GM23248 (cell line): ENCODE measurements at places on chromosomes 1 and 21. TPM values are rescaled to one million over a fixed set of nuclear protein-coding genes. Genes with fewer than 3 reads are reported as not detected.

DNA sequence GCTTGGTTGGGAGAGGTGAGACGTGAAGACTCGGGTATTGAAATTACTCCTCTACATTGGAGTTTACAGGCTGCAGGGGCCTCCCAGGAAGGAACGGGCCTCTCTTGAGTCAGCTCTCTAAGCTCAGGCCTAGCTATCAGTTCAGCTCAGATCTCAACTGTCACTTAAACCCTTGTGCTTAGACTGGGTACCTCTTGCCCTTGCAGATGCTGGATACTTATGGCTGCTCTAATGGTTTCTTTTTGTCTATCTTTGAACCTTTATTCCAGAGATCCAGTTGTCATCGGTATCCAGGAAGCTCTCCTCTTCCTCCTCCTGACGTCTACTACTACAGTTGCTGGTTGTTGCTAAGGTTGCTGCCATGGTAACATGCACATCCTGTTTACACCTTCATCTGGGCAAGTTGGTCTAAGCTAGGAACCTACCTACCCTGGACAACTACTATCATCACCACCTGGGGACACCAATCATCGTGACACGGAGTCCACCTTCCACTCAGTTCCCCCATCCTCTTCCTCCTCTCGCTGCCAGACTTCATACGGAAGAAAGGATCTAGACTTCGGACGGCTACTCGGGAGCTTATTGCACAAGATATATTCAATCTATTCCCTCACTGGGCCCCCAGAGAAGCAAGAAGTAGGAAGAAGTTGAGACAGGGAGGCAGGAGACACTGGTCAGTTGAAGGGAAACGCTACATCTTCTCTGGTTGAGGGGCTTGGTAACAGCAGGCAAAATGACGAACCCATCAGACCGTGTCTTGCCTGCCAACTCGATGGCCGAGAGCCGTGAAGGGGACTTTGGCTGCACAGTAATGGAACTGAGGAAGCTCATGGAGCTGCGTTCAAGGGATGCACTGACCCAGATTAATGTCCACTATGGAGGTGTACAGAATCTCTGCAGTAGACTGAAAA, 56.1 kb downstream of the ATP2B4 start:
- H3K4me3 ChIP-seq, result no peak overlapping the region
- no peaks in the 10 kb centered on the region for H3K27me3 ChIP-seq
- 0 out of 2 replicates have a peak, but pooled peaks cover 6% of the 10 kb centered on the region for H3K4me1 ChIP-seq
- peaks cover 23% of the 10 kb centered on the region for H3K36me3 ChIP-seq
- DNase-seq, result no peak

GRCh38 chr1:163863731-163864130, 542.0 kb downstream of the NUF2 start:
- H3K4me3 ChIP-seq, result no peak overlapping the region
- no peak for DNase-seq
- no peaks in the 10 kb centered on the region for H3K4me1 ChIP-seq
- no peaks in the 10 kb centered on the region for H3K27me3 ChIP-seq

GRCh38 chr21:36730291-36731281, 31.7 kb downstream of the SIM2 start:
- peaks cover 48% of the 10 kb centered on the region for H3K27me3 ChIP-seq
- no peak for DNase-seq
- H3K4me1 ChIP-seq, result no peaks in the 10 kb centered on the region
- no peaks in the 10 kb centered on the region for H3K36me3 ChIP-seq
- no peak overlapping the region for H3K27ac ChIP-seq
- H3K4me3 ChIP-seq, result no peak overlapping the region

DNA sequence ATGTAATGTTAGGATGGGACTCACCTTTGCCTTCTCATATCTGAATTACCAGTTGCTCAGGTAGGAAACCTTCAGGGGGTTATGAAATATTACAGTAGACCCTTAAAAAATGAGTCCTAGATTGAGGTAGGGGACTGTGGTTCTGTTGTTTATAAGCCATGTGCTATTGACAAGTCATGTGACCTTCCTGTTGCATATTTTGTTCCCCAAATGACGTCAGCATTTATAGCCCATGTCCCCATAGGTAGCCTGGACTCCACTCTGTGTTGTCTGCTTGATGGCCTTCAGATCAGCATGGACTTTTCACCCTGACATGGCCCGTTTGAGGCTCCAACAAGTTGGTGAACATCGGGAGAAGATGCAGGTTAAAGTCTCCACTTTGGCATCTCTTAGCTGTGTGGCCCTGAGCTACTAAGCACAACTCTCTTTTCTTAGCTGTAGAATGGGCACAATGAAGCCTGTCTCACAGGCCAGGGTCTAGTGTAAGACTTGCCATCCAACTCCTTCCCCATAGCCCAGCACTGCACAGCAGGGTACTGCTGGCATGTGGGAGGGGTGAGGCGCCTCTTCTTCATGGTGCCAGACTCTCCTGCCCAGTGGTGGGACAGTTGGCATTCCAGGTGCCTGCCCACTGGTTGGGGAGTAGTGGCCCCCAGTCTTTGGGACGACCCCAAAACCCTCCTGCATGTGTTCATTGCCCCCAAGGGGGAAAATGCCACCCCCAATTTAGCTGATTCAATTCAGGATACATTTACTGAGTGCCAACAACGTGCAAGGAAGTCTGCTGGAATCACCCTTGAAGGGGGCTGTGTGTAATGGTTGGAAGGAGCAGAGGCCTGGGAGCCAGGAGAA, 36.1 kb upstream of the TTC22 start:
- DNase-seq, result no peak
- H3K27ac ChIP-seq, result no peak overlapping the region
- no peaks in the 10 kb centered on the region for H3K27me3 ChIP-seq

The HNRNPCL1 gene
- total RNA-seq, result not detected in 2 replicates
